Stimulated activated CD4-positive, alpha-beta T cell treated with anti-CD3 and anti-CD28 coated beads, TNF-alpha, amount 100 ng/mL, for 4 hours (primary cell): ENCODE measurements at places on chromosomes 1 and 21.

- no peak for DNase-seq
Observed at GRCh38 chr1:247164694-247165093, 7.1 kb downstream of the ZNF124 start.

GRCh38 chr21:41663805-41664788 is 102.8 kb downstream of the RIPK4 start:
- DNase-seq: no peak

DNA sequence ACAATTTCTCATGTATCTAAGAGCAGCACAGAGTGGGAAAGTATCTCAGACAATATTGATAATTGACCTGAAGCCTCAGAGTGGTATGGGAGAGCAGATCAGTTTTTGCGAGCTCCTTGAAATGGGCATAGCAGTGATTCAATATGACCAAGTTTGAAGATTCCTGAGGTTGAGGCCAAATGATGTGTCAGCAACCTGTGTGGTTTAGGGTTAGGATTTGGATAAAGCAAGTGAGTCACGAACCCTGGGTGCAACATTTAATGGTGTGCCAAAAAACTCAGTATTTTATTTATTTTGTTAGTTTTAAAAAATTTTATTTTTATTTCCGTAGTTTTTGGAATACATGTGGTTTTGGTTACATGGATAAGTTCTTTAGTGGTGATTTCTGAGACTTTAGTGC is 92.5 kb upstream of the C21orf91 start:
- DNase-seq: no peak

DNA sequence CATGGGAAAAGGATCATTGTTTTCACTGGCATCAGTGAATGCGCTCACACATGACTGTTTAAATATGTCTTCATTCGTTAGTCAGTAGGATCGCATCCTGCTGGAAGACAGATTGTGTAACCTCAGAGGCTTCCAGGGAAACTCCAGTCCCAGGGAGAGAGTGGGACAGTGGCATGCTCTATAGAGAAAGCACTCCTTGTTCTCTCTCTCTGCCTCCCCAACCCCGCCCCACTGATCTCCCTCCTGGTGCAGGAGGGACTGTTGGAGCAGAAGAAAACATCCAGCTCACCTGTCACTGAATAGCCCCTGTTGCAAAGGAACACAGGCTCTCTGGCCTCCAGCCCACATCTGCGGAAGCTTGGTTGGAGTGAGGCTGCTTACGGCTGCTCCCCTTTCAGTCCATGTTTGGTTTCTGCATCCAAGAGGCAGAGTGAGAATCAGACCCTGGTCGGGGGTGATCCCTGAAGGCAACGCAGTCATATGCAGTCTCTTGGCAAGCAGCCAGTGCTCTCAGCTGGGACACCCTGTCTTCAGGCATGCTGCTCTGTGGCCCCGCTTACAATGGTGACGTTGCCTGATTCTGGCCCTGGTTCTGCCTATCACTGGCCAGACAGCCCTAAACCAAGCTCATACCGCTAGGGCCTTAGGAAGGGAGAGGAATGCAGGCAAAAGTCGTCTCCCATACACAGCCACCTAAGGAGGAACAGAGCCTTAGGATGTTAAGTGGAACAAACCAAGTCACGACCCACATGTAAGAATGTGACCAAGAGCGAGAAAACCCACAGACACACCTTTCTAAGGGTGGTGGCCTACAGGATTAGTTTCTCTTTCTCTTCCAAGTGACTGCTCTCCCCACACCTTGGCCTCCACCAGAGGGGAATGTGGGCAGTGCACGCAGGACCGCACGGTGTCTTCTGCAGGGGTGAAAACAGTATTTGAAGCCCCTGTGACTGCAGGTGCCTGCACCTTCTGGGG is 39.7 kb downstream of the BACE2 start:
- no peak for DNase-seq

- DNase-seq: no peak
Observed at GRCh38 chr1:224274970-224275626, 54.9 kb downstream of the NVL start.

GRCh38 chr1:60678391-60678790 is 404.0 kb upstream of the NFIA start:
- DNase-seq: no peak

DNA sequence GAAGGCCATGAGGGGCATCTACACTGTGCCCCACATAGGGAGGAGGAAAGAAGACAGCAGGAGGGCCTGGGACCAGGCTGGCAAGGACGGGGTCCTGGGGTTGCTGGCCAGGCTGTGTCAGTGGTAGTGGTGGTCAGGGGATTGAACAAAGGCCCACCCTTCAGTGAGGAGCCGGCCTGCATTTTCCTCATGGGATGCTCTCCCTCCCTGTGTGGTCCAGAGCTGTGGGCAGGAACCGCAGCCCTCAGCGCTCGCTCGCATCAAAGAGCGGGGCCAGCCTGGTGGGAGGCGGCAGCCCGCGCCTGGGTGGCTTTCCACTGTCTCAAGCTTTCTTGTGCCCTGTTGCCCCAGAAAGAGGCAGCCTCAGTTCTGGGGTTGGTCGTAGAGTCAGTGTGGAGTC is 24.8 kb downstream of the LHX4 start:
- DNase-seq: no peak

DNA sequence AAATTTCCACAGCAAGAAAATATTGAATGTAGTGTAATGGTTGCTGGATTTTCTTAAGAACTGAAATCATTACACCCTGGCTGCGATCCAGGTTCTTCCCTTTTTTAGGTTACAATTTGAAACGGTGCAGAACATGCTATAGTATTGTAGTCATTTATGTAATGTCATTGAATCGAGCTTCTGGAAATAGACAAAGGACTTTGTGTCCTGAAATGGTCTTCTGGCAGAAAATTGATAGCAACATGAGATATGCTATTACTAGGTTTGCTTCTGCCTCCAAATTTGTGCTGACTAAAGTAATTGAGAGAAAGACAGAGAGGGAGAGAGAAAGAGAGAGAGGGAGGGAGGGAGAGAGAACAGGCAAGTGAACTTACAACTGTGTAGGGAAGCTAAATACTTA is 146.2 kb upstream of the NFIA start:
- no peak for DNase-seq

- no peak for DNase-seq
Observed at GRCh38 chr1:215845234-215845891, 278.3 kb downstream of the KCTD3 start.

DNA sequence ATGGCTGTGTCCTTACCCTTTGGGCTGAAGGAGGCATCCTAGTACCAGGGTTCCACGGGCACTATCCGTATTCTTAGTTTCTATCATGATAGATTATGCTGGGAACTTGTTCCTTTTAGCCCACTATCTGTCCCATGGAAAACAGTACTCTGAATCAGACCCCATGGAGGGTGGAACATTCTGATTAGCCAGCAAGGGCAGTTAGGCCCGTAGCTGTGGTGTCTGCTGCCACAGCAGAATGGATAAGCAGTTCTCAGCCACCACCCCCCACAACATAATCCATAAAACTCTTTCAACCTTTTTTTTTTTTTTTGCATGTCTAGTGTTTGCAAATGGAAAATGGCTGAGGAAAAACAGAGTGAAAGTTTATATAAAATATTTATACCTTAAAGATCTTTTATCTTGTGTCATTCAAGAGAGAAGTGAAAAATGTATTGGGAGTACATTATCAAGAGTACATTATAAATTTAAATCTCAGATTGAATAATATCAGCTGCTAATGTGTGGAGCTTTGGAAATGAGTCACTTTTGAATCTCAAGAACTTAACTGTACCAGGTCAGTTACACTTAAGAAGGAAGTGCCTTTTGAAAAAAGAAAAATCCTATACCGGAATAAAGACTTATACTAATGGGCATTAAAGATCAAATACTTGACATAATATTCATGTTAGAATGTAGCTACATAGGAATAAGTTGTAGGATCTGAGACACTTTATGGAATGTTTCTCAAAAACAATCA is 80.3 kb downstream of the NFIA start:
- no peak for DNase-seq

DNA sequence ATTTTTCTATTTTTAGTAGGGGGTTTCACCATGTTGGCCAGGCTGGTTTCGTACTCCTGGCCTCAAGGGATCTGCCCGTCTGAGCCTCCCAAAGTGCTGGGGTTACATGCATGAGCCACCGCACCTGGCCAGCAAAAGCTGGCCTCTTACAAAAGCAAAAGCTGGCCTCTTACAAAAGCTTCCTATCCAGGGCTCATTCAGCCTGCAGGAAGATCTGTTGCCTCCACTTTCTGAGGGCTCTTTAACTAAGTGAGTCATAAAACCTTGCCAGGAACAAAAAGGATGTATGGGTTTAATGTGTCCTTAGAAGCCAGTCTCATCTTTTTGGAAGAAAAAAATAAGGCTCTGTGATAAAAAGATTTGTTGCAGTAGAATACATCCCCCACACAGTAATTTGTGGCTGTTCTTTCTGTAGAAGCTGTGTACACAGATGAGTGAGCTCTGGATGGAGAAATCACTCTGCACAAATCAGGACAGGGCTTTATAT is 15.0 kb downstream of the HTR1D start:
- DNase-seq: no peak

GRCh38 chr1:10308001-10308400 is 90.9 kb upstream of the PGD start:
- peak; percentile 3 for DNase-seq

GRCh38 chr1:84267476-84267875 is 34.0 kb upstream of the SAMD13 start:
- no peak for DNase-seq

DNA sequence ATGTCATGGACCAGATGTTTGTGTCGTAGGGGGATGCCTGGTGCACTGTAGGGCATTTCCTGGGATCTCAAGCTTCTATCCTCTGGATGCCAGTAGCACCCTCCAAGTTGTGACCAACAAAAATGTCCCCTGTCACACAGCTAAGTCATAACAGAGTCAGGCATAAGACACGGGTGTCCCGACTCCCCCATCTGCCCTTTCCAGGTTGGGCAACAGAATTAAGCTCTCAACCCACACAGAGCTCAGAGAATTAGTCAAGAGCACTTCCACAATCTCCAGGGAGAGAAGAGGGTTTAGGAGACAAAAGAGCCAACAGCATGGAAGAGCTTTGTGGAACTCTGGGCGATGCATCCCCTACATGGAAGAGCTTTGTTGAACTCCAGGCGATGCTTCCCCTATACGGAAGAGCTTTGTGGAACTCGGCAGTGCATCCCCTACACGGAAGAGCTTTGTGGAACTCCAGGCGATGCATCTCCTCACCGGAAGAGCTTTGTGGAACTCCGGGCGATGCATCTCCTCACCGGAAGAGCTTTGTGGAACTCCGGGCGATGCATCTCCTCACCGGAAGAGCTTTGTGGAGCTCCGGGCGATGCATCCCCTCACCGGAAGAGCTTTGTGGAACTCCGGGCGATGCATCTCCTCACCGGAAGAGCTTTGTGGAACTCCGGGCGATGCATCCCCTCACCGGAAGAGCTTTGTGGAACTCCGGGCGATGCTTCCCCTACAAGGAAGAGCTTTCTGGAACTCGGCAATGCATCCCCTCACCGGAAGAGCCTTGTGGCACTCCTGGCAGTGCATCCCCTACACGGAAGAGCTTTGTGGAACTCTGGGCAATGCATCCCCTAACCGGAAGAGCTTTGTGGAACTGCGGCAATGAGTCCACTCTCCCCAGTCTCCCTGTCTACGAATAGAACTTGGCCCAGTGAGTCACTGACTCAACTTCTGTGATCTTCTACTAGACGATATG is 422.7 kb downstream of the KIF26B start:
- DNase-seq: no peak

GRCh38 chr1:167442854-167443565 is 75.3 kb downstream of the CD247 start:
- no peak for DNase-seq

DNA sequence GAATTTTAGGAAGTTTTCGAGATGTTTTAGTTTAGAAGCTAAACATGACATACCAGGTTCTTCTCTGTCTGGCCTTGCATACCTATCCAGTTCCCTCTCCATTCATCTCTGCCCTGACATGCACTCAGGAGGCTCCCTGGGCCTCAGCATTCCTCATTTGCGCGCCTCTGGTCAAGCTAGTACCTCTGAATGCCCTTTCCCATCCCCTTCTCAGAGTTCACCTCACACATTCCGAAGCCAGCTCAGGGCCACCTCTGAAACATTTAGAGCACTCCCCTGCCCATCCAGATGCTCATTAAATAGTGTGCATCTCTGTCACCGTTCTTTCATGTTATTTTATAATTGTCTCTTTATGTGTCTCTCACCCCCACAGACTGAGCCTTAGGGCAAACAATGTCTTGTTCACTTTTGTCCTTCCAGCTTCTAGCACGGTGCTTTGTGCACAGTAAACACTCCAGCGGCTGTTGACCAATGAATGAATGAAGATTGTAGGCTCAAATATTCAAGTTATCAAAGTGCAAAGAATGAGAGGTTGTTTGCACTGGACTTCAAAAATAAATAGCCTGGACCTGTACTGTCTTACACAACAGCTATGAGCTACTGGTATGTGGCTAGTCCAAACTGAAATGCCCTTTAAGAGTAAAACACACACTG is 1.2 kb upstream of the DHCR24 start:
- no peak for DNase-seq

DNA sequence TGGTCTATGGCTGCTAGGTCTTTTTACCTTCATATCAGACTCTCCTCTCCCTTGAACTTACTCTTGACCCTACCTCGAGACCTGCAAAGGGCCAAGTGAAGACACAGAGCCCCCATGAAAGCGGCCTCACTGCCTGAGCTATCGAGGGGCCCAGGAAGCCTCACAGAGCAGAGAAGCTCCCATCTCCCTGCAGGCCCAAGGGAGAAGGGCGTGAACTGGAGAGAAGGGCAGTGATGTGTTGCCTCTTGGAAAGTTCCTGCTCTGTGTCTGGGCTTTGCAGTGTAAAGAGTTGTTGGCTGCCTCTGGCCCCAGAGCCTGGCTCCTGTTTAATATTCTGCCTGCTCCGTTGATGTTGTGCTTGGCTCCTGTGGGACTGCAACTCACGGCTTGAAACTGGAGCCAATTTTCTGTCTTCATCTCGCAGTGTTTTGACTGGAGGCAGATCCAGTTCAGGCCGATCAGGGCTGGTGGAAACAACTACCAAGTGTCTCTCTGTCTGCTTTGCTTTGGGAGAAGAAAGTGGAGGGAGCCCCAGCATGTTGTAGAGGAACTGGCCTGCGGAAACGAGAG is 4.3 kb downstream of the SERTAD4 start:
- DNase-seq: no peak

- no peak for DNase-seq
Observed at GRCh38 chr1:24125456-24125855, 13.5 kb upstream of the MYOM3 start.

GRCh38 chr1:20370698-20371097 is 80.0 kb downstream of the VWA5B1 start:
- no peak for DNase-seq

- no peak for DNase-seq
Observed at GRCh38 chr1:181554465-181554864, 71.1 kb downstream of the CACNA1E start.
